ENCODE measurements at places on chromosomes 2 and 18.

GRCh38 chr2:189254268-189254883 is 74.8 kb upstream of the COL5A2 start:
- peak; percentile 79 for DNase-seq

DNA sequence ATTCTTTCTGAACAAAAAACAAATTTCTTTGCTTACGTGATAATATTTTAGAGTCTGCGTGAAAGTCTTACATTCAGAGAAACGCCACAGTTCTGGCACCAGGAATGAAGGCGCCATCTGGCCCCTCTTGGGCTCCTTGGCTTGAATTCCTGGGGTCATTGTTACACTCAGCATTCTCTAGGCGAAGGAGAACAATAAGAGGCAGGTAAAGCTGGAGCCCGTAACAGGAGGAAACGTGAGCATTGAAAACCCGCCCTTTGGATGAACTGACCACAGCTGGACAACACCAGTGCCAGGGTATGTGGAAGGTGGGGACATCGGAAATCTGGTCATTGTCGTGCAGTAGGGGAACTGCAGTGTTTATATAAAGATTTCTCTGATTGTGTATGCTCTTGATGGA is 144.8 kb downstream of the RNF152 start:
- DNase-seq: no peak

GRCh38 chr18:3667255-3668137 is 217.5 kb downstream of the TGIF1 start:
- DNase-seq: no peak

DNA sequence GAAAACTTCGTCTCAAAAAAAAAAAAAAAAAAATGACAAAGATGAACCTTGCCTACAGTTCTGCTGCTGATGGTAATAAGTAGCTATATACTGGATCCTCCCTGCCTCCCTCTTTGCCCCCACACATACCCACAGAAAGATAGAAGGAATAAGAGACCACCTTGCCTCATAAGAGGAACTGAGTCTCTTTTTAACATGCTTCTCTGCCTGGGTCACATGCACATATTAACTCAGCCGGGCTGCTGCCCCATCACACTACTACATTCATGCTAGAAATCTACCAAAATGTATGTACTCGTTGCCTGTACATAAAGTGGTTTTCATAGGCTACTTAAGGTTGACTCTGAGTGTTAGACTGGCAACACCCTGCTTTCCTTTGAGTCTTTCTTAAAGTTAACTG is 78.9 kb upstream of the B3GNT2 start:
- DNase-seq: no peak

DNA sequence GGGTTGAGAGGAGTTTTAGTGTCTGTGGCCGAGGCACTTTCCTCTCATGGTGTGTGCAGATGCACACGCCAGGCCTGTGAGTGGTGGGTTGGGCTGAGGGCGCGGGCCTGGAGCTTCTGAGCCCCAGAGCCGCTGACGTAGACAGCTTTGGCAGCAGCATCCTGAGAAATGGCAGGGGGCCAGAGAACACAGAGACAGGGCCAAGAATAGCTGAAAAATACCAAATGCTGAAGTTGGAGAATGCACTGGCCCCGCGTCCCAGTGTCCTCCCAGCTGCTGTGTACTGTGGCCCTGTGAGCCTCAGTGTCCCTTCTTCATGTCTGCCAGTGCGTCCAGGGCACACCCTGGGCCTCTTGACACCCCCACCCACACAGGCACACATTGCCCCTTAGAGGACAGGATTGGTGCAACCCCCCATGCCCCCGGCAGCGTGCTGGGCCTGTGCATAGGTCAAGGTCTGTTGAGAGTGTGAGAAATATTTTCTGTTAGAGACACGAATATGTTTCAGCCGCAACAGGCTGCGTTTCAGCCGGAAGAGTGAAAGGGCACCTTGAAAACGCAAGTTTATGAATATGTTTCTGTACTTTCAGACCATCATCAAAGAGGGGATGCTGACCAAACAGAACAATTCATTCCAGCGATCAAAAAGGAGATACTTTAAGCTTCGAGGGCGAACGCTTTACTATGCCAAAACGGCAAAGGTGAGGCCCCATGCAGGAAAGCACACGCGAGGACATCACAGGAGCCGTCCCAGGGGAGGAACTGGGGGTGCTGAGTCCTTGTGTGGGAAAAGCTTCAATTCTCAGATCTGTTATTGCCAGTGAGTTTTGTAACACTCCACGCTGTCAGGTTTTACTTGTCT is 33.6 kb downstream of the DGKD start:
- DNase-seq: peak; percentile 83

- DNase-seq: no peak
Observed at GRCh38 chr18:64180617-64181016, 31.7 kb upstream of the LINC00305 start.

DNA sequence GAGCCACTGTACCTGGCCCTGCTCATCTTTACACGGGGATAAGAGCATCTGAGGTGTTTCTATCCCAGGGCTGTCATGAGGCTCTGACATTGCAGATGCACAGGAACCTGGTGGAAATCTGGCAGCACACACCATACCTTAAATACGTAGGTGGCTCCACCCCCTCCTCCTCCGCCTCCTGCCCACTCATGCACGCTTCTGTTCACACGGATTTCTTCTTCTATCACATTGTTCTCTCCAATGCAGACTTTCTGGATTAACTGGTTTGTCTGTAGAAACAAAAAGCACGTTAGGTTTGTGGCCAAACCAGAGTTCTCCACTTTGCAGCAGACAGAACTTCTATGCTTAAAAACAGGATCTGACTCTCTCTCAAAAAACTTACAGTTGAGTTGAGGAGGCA is 118.2 kb downstream of the CLIP4 start:
- DNase-seq: no peak

DNA sequence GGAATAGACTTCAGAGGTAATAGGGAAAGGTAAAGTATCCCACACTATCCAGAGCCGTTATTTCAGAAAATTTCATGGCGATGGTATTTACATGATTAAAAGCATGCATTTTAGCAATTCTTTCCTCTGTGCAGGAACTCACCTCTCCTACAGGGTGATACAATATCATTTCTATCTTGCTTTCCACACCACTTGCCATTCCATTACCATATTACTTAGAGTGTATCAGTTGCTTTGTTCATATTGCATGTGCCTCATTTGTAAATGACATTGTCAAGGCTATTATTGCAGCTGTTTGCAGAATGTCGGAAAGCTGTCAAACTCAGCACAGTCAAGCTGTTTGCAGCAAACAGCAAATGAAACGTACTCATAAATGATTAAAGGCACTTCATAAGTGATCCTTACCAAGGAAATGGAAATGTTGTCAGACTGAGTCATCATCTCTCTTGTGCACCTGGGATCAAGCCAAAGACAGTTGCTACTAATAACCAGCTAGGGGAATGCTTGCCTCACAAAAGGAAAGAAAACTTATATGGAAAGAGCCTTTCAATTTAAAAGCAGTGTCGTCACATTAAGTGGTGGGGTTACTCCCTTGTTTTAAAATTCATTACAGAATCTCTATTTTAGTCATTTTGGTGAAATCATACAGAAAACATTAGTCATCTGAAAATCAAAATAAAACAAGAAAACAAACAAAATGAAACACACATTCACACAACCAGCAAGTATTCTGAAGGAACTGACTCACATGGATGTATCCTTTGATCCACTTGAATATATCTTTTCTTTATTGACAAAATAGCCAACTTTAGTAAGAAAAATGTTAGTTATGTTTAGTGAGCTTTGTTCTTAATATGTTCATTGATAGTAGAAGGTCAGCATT is 1064.1 kb upstream of the CNTNAP5 start:
- peak; percentile 5 for DNase-seq

DNA sequence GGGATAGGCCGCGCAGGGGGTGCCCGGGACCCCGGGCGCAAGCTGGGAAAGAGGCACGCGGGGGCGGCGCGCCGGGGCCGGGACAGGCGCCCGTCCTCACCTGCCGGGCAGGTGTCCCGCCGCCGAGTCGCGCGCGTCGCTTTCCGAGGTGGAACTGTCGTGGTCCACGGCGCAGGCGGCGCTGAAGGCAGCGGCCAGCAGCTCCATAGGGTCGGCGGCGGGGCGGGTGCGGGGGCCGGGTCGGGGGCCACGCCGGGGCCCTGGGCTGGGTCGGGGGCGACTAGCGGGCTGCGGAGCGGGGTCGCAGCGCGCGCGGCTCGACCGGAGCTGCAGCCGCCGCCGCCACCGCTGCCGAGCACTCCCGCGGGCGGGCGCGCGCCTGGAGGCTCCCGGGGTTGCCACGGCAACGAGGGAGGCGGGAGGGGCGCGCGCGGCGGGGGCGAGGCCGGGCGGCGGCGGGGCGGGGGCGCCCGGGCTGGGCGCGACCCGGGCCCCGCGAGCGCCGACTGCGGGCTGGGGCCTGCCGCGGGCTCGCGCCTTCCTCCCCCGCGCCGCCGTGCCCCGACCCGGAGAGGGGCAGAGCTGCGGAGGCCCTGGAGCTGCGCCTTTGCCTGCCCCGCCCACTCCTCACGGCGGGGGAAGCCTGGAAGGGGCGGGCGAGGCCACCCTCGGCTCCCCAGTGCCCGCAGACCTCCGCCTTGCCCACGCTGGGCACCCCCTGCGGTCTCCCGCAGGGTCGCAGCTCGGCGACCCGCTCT is 57.9 kb downstream of the SNORC start:
- peak; percentile 39 for DNase-seq

DNA sequence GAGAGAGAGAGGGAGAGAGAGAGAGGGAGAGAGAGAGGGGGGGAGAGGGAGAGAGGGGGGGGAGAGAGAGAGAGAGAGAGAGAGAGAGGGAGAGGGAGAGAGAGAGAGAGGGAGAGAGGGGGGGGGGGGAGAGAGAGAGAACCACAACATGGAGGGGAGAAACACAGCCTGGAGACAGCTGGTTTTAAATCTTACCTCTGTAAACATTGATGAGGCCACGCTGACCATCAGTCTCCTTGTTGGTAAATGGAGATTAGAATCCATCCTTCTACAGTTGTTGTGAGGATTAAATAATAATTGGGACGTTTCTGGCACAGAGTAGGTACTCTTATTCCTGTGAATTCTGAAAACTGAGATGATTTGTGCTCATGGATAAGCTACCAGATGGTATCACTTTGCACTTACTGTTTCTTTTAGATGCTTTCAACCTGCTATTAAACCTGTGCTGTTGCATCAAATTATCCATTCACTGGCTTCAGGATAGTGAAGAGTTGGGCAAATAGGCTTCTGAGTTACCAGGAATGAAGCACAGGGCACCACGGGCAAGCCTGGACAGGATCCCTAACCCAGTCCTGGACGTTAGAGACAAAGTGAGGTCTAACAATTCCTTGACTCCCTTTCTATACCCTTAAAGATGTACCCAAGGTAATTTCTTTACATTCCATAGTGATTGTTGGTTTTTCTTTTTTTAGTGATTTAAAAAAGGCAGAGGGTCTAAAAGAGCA is 318.1 kb downstream of the ZNF521 start:
- no peak for DNase-seq

DNA sequence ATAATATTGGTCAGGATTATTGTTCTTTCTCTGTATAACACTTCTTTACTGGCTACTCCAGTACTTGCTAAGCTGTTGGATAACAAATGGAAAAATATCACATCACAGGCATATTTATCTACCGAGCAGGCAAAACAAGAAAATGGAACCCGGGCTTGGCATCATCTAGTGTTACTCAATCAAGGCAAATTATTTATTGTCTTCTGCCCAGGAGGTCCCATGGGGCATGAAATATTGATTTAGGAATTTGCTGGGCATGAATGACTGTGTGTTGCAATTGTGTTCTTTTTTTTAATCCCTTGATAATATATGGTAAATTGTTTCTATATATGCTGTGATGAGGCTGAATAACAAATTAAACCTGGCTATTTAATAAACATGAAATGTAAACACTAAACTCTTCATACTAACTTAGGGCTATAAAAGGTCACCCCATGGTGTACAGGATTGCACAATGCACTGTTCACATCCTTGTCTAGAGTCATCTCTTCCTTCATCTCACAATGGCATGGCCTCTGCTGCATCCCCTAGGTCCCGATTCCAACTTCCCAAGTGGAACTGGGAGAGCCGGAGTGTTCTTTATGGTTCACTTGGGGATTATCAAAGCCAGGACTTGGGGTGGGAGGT is 2.2 kb upstream of the PARD3B start:
- DNase-seq: no peak

- no peak for DNase-seq
Observed at GRCh38 chr2:30695749-30696148, 111.5 kb downstream of the CAPN13 start.

DNA sequence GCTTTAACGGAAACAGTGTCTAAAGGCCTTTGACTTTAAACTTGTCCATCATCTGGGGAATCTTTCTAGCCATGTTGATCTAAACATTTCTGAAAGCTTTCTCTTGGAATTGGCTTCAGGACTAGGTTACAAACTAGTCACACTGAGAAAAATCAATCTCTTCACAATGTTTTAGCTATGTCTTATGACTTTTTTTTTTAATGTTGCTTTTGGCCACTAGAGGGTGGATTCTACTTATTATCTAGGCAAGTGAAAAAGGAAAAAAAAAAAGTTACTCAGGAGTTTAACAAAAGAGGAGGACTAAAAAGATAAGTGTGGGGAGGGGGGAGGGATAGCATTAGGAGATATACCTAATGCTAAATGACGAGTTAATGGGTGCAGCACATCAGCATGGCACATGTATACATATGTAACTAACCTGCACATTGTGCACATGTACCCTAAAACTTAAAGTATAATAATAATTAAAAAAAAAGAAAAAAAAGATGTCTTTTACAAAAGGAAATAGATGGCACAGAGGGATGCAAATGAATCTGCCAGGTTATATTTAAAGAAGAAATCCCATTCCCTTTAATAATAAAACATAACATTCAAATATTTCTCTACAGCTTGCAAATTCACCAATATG is 160.4 kb upstream of the PID1 start:
- peak; percentile 37 for DNase-seq

DNA sequence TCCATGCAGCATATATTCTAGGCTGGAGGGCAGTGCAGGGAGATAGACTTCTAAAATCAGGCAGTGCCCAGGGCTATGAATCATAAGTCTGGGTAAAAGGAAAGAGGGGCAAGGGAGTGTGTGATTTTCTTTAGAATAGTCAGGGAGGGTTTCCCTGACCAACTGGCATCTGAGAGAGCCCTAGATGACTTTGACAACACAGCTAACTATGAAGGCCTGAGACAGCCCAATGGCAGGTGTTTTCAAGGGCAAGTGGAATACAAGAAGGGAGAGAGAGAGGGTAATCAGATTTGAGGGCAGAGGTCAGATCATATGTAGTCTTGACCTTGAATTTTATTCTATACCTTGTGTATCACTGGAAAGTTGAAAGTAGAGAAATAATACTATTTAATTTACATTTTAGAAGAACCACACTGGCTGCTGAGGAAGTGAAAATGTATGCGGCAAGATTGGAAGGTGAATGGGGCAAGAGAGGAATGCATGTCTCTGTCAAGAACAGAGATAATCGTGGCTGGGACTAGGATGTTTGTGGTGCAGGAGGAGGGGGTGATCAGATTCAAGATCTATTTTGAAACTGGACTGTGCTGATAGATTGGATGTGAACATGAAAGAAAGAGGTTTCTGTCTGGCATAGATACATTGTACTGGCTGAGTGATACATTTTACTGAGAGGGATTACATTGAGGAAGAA is 1.9 kb upstream of the ITGB6 start:
- DNase-seq: no peak

- no peak for DNase-seq
Observed at GRCh38 chr2:4678927-4679326, 975.6 kb downstream of the DCDC2C start.

GRCh38 chr2:85936421-85937068 is 47.8 kb upstream of the ST3GAL5 start:
- no peak for DNase-seq

- peak; percentile 97 for DNase-seq
Observed at GRCh38 chr2:45009303-45009927, at the start of gene SIX2. Gene SIX2, minus strand, starts transcription at chr2:45009452. Its CDS starts 342 bp downstream, at chr2:45009110.

Data from GM03348 (cell line).